Activated T-helper 1 cell treated with anti-CD3 and anti-CD28 coated beads, Interleukin-12 subunit alpha, Interleukin-12 subunit beta, Interleukin-2, Interleukin-4 antibody, amounts not matched to agents 30 ng/mL and 10 ng/mL and 1 ng/mL, durations not matched to agents 14 hours and 24 hours and 36 hours (primary cell): ENCODE measurements at places on chromosomes 1 and 21. TPM values are rescaled to one million over a fixed set of nuclear protein-coding genes. Genes with fewer than 3 reads are reported as not detected.

GRCh38 chr1:219507437-219507836 lies 105.5 kb downstream of the ZC3H11B start:
- H3K36me3 ChIP-seq: no peaks in the 10 kb centered on the region
- peaks cover 3% of the 10 kb centered on the region for H3K27me3 ChIP-seq
- no peak overlapping the region for H3K4me3 ChIP-seq
- H3K27ac ChIP-seq: no peak overlapping the region
- H3K4me1 ChIP-seq: no peaks in the 10 kb centered on the region

GRCh38 chr1:171666114-171666769 lies 13.8 kb upstream of the MYOC start:
- H3K4me3 ChIP-seq: no peak overlapping the region
- H3K27ac ChIP-seq: no peak overlapping the region
- H3K27me3 ChIP-seq: peaks cover 6% of the 10 kb centered on the region
- no peaks in the 10 kb centered on the region for H3K4me1 ChIP-seq
- DNase-seq: no peak
- no peaks in the 10 kb centered on the region for H3K36me3 ChIP-seq

- no peak for DNase-seq
- peaks cover 29% of the 10 kb centered on the region for H3K27me3 ChIP-seq
- H3K4me1 ChIP-seq: no peaks in the 10 kb centered on the region
- no peak overlapping the region for H3K4me3 ChIP-seq
- no peaks in the 10 kb centered on the region for H3K36me3 ChIP-seq
Observed at GRCh38 chr1:85225624-85226380, 25.0 kb upstream of the SYDE2 start.

GRCh38 chr1:112807999-112808398 lies 92.9 kb upstream of the PPM1J start:
- H3K36me3 ChIP-seq: no peaks in the 10 kb centered on the region
- no peak overlapping the region for H3K27ac ChIP-seq
- no peaks in the 10 kb centered on the region for H3K4me1 ChIP-seq
- H3K4me3 ChIP-seq: no peak overlapping the region

GRCh38 chr1:89732643-89733222 lies 88.1 kb upstream of the LRRC8D start:
- H3K27ac ChIP-seq: peak overlapping the region; percentile 86
- H3K36me3 ChIP-seq: peaks cover 42% of the 10 kb centered on the region
- peaks cover 73% of the 10 kb centered on the region for H3K4me1 ChIP-seq
- H3K4me3 ChIP-seq: peak overlapping the region; percentile 47
- DNase-seq: no peak

DNA sequence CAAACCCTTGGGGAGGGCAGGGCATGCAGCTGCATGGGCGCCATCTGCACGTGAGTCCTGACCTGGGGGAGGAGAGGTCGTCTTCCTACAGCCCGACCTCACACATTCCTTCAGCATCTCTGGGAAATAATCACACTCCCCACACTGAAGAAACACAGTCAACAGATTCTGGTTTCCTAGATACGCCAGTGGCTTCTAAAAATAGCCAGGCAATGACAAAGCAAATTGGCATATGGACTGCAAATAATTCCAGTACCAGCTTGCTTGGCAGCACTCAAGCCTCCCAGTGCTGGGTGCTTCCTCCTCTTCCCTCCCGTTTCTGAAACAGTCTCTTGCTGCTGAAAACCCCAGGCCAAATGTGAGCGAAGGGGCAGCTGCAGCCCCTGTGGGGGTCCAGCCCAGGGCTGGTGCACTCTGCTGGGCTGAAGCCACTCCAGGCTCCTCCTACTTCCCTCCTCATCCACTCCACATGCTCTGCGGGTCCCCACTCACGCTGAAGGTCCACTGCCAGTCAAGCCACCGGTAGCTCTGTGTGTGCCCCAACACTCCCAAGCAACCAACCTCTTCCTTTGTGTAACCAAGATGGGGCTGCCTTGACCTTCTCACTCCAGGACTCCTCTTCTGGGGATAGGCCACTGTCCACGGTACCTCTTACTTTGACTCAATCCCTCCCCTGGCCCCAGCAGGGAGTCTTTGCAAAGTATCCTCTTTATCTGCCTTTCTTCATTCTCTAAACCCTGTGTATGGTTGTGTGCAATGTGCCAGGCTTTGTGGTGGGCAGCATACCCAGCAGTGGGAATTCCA lies 69.0 kb downstream of the KCND3 start:
- H3K4me1 ChIP-seq: no peaks in the 10 kb centered on the region
- H3K27ac ChIP-seq: no peak overlapping the region
- no peak for DNase-seq
- peaks cover 17% of the 10 kb centered on the region for H3K27me3 ChIP-seq
- H3K4me3 ChIP-seq: no peak overlapping the region

GRCh38 chr1:213399695-213400094 lies 348.7 kb downstream of the RPS6KC1 start:
- DNase-seq: no peak
- no peaks in the 10 kb centered on the region for H3K36me3 ChIP-seq
- no peaks in the 10 kb centered on the region for H3K4me1 ChIP-seq

DNA sequence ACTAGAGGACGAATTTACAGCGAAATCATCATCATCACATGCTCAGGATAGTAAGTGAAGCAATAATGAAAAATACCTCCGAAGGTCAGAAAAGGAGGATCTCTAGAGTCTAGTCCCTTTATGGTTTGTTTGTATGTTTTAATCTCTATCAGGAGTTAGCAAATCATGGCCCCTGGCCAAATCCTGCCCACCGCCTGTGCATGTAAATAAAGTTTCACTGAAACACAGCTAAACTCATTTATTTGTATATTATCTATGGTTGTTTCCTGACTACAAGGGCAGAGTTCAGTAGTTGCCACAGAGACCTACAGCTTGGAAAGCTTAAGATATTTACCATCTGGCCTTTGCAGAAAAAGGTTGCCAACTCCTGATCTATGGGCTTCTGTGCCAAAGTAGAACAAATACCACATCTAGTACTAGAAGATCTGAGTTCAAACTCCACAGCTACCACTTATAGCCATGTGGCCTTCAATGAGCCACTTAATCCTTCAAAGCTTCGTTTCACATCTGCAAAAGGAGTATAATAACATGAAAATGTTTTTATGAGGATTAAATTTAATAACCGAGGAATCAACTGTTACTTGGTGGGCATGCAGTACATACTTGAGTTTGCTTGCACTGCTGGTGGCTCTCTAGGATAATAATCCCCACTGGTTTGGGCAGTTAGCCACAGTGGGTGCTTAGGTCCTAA lies 94.0 kb upstream of the KIF26B start:
- H3K27me3 ChIP-seq: peaks cover 19% of the 10 kb centered on the region
- H3K27ac ChIP-seq: no peak overlapping the region
- H3K4me3 ChIP-seq: no peak overlapping the region
- no peaks in the 10 kb centered on the region for H3K4me1 ChIP-seq

DNA sequence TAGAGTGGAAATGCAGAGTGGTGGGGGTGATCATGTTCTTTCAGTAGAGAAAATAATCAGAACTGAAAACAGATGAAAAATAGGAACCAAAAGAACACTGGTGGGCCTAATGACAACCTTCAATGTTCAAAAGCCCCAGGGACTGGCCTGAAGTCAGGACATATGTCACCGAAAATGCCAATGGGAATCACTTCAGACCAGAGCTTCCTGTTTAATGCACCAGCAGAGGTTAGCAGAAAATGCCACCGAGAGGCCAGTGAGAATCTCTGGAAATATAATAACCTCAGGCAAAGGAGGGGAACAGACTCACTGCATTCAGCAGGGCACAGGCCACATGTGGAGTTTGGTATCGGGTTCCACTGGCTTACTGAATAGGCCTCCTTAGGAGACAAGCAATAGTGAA lies 15.9 kb upstream of the CD58 start:
- H3K27ac ChIP-seq: no peak overlapping the region
- no peak overlapping the region for H3K4me3 ChIP-seq
- peaks cover 5% of the 10 kb centered on the region for H3K27me3 ChIP-seq
- H3K36me3 ChIP-seq: no peaks in the 10 kb centered on the region

COL16A1 gene
- total RNA-seq: not detected in 2 replicates

- no peak for DNase-seq
- no peaks in the 10 kb centered on the region for H3K36me3 ChIP-seq
- H3K27ac ChIP-seq: no peak overlapping the region
Observed at GRCh38 chr1:204123376-204123775, 28.5 kb downstream of the ETNK2 start.

GRCh38 chr1:37040773-37041172 lies 6.5 kb upstream of the GRIK3 start:
- DNase-seq: no peak
- peaks cover 46% of the 10 kb centered on the region for H3K27me3 ChIP-seq
- H3K27ac ChIP-seq: no peak overlapping the region
- peaks cover 6% of the 10 kb centered on the region for H3K4me1 ChIP-seq
- H3K4me3 ChIP-seq: no peak overlapping the region
- no peaks in the 10 kb centered on the region for H3K36me3 ChIP-seq

CLSTN1 gene
- 48.0 and 48.6 TPM in 2 replicates for total RNA-seq

- peaks cover 58% of the 10 kb centered on the region for H3K4me1 ChIP-seq
- no peaks in the 10 kb centered on the region for H3K27me3 ChIP-seq
- no peak for DNase-seq
- H3K27ac ChIP-seq: peak overlapping the region; percentile 13
- H3K36me3 ChIP-seq: no peaks in the 10 kb centered on the region
Observed at GRCh38 chr21:35525443-35525842, 476.3 kb upstream of the RUNX1 start.

TRNP1 gene
- 2.0 TPM in 2 replicates for total RNA-seq

GRCh38 chr1:57966751-57967406 lies 543.0 kb upstream of the DAB1 start:
- no peak overlapping the region for H3K4me3 ChIP-seq
- H3K4me1 ChIP-seq: no peaks in the 10 kb centered on the region
- no peak overlapping the region for H3K27ac ChIP-seq
- H3K36me3 ChIP-seq: no peaks in the 10 kb centered on the region
- DNase-seq: no peak
- H3K27me3 ChIP-seq: no peaks in the 10 kb centered on the region

KLF17 gene
- not detected in 2 replicates for total RNA-seq

ASCL5 gene
- total RNA-seq: not detected in 2 replicates

DNA sequence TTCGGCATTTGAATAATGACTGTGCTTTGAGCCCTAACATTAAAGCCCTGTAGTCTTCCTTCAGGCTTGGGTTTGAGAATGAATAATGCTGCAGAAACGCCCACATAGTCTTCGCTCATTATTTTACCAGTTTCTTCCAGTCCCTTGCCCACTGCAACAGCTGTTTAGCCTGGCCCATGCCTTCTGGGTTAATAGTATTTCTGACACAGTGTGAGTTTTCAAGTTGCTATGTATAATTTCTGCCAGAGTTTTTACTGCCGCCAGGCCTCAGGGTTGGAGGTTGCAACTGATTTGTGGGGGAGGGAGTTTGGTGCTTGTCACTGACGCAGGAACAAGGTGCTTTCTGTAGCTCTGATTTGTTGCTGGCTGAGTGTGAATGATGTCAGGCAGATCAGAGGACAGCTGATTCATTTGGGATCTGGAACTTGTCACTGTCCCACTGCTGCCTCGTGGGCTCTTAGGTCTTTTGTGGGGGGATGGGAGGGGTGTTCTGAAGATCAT lies 109.8 kb downstream of the MAST2 start:
- DNase-seq: no peak
- peaks cover 2% of the 10 kb centered on the region for H3K36me3 ChIP-seq
- H3K4me1 ChIP-seq: peaks cover 13% of the 10 kb centered on the region
- no peaks in the 10 kb centered on the region for H3K27me3 ChIP-seq

- H3K27ac ChIP-seq: no peak overlapping the region
- no peak overlapping the region for H3K4me3 ChIP-seq
- no peaks in the 10 kb centered on the region for H3K4me1 ChIP-seq
- no peak for DNase-seq
- peaks cover 4% of the 10 kb centered on the region for H3K27me3 ChIP-seq
- no peaks in the 10 kb centered on the region for H3K36me3 ChIP-seq
Observed at GRCh38 chr1:62926681-62927252, 142.8 kb downstream of the ATG4C start.

- no peaks in the 10 kb centered on the region for H3K4me1 ChIP-seq
- no peaks in the 10 kb centered on the region for H3K36me3 ChIP-seq
- no peak overlapping the region for H3K27ac ChIP-seq
- no peaks in the 10 kb centered on the region for H3K27me3 ChIP-seq
- DNase-seq: no peak
Observed at GRCh38 chr1:109383087-109383779, 14.5 kb downstream of the SORT1 start.

DNA sequence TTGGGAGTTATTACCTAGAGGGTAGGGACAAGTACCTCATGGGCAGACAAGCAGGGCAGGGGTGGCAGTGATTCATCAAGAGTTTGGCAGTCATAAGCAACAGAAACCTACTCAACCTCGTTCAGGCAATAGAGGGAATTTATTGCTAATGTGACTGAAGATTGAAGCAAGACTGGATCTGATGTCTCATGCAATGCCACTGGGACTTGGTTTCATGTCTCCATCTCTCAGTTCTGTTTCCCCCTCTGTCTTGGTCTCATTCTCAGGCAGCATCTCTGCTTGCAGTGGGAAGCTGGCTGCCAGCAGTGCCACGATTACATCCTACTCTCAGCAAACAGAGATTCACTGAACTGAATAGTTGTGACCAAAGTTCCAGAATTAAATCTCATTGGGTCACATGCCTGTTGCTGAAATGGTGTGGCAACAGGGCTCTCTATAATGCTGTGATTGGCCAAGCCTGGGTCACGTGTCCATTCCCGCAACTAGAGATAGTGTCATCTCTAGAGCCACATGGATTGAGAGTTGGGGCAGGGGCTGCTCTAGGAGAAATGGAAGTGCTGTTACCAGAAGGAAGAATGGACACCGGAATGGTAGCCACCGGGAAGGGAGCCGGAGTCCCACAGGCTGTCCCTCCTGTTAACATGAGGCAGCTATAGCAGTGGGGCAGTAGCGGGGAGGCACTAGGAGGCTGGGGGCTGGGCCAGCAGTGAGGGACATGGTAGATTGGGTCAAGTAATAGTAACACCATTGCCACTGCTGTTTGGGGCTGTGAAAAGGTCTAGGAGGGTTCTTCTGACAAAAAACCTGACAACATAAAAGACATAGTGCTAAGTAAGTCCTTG lies 3.9 kb upstream of the CDC42 start:
- no peak for DNase-seq
- H3K4me1 ChIP-seq: peaks cover 35% of the 10 kb centered on the region
- peak overlapping the region; percentile 61 for H3K27ac ChIP-seq
- peaks cover 5% of the 10 kb centered on the region for H3K36me3 ChIP-seq

SLC5A9 gene
- total RNA-seq: not detected in 2 replicates

- no peak for DNase-seq
- no peaks in the 10 kb centered on the region for H3K27me3 ChIP-seq
- H3K27ac ChIP-seq: no peak overlapping the region
- no peaks in the 10 kb centered on the region for H3K4me1 ChIP-seq
- no peak overlapping the region for H3K4me3 ChIP-seq
- no peaks in the 10 kb centered on the region for H3K36me3 ChIP-seq
Observed at GRCh38 chr21:42079939-42080787, 9.0 kb downstream of the UMODL1 start.

OPRD1 gene
- 0.05 TPM in 1 of 2 replicates, not detected in the other for total RNA-seq

FNBP1L gene
- 0.16 and 0.29 TPM in 2 replicates for total RNA-seq

GRCh38 chr1:84997667-84998600 lies 1.0 kb upstream of the MCOLN2 start:
- H3K27me3 ChIP-seq: peaks cover 13% of the 10 kb centered on the region
- H3K4me3 ChIP-seq: peak overlapping the region; percentile 88
- no peak for DNase-seq
- peaks cover 46% of the 10 kb centered on the region for H3K4me1 ChIP-seq
- H3K27ac ChIP-seq: peak overlapping the region; percentile 74
